ENCODE measurements at places on chromosomes 7 and 10. TPM values are rescaled to one million over a fixed set of nuclear protein-coding genes. Genes with fewer than 3 reads are reported as not detected.

CH25H gene
- not detected for total RNA-seq

DNA sequence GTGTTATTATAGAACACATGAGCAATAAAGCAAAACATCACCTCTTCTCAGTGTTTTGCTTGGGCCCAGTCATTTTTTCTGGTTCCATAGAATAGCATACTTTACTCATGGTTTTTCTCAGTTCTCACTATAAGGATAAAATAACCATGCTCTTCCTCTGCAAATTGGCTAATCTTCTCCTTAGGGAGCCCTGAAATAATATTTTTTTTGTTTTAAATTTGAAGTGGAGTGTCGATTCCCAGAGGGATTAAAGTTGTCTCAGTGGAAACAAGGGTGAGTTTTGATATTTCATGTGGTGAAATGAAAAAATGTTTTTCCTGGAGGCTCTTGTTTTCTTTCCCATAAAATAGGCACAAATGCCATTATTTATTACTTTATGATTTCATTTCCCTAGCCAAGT is 127.3 kb downstream of the NOC3L start:
- no peak overlapping the region for H3K4me3 ChIP-seq
- DNase-seq = no peak
- H3K4me1 ChIP-seq = peaks cover 46% of the 10 kb centered on the region
- peaks cover 10% of the 10 kb centered on the region for H3K27me3 ChIP-seq

CDK1 gene
- total RNA-seq = 13.1 TPM

DNA sequence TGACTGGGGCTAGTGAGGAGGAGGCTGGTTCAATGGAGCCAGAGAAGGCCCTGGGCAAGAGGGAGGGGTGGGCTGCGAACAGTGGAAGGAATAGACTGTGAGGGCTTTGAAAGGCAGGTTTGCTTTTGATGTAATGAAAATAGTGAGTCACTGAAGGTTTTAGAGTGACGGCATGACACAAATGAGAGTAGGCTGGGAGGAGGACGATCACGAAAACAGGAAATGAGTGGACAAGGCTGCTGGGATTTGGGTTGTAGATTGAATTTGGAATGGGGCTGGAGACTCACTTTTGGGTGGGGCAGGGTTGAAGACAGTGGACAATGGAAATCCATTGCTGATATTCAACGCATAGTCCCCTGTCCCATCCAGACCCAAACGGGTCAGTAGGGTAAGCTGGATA is 139.6 kb downstream of the CDH23 start:
- no peaks in the 10 kb centered on the region for H3K36me3 ChIP-seq
- H3K4me1 ChIP-seq = no peaks in the 10 kb centered on the region
- no peak for DNase-seq
- no peak overlapping the region for H3K27ac ChIP-seq

GRCh38 chr7:81430761-81431160 is 339.1 kb downstream of the HGF start:
- no peak overlapping the region for H3K27ac ChIP-seq
- peaks cover 5% of the 10 kb centered on the region for H3K4me1 ChIP-seq
- peaks cover 3% of the 10 kb centered on the region for H3K27me3 ChIP-seq
- no peak overlapping the region for H3K4me3 ChIP-seq

DNA sequence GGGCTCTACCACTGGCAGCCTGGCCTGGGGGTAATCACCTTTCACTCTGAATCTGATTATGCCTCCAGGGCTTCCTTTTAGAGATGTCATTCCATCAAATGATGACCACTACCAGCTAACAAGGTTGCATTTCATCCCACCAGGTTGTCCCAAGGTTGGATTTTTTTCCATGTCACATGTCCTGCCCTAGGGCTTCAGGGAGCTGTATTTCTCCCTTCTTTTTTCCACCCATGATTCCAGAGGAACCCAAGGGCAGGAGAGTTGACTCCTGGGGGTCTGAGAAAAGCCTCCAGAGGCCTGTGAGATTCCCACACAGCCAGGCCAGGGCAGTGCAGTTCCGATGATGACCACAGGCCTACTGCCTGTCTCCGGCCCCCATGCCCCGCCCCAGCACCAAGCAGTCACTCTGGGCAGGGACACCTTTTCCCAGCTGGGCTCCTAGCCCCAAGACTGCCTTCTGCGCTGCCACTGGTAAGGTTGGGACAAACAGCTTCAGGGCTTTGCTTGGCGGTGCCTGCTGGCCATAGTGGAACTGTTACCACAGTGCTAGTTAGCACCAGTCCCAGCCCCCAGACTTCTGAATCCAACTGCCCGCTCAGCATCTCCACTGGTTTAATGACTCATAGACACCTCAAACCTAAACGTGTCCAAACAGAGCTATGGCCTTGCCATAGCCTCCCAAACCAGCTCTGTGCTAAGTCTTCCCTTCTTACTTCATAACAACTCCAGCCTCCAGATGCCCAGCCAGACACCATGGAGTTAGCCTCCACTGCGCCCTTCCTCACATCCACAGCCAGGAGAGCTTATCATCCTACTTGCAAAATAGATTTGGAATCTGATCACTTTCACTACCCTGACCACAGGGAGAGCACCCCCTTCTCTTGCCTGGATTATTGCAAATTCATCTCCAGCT is 133.7 kb downstream of the ARHGAP22 start:
- H3K27me3 ChIP-seq = no peaks in the 10 kb centered on the region
- peaks cover 2% of the 10 kb centered on the region for H3K4me1 ChIP-seq
- H3K36me3 ChIP-seq = no peaks in the 10 kb centered on the region
- H3K27ac ChIP-seq = no peak overlapping the region
- no peak overlapping the region for H3K4me3 ChIP-seq
- peak; percentile 79 for DNase-seq

GRCh38 chr7:112080978-112081377 is 125.2 kb downstream of the DOCK4 start:
- peaks cover 65% of the 10 kb centered on the region for H3K4me1 ChIP-seq
- H3K27ac ChIP-seq = peak overlapping the region; percentile 97
- H3K36me3 ChIP-seq = no peaks in the 10 kb centered on the region
- peak overlapping the region; percentile 69 for H3K4me3 ChIP-seq
- no peaks in the 10 kb centered on the region for H3K27me3 ChIP-seq
- DNase-seq = no peak

DNA sequence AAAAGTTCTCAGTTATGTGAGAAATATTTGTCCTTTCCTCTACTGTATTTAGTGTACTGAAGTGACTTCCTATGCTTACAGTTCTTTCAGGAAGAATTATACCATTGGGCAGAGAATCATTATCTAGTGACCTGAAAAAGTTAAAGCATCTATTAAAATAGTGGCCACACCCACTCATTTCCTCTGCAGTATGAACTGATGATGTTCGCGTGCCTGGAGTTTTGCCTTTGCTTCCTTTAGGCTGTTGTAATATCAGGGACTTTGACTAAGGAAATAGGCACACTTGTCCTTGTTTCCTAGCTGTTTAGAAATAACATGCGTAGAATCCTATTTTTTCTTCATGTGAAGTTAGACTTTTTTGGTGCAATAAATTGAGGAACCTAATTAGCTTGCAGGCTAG is 100.7 kb downstream of the ZMYND11 start:
- H3K4me3 ChIP-seq = no peak overlapping the region
- peaks cover 30% of the 10 kb centered on the region for H3K36me3 ChIP-seq
- peaks cover 9% of the 10 kb centered on the region for H3K4me1 ChIP-seq
- H3K27me3 ChIP-seq = no peaks in the 10 kb centered on the region
- DNase-seq = no peak

DNA sequence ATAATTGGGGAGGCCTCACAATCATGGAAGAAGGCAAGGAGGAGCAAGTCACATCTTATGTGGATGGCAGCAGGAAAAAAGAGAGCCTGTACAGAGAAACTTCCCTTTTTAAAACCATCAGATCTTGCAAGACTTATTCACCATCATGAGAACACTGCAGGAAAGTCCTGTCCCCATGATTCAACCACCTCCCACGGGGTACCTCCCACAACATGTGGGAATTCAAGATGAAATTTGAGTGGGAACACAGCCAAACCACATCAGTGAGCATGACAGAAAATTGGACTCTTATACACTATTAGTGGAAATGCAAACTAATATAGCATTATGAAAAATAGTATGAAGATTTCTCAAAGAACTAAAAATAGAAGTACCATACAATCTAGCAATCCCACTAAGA is 271.2 kb downstream of the MAGI2 start:
- no peak overlapping the region for H3K27ac ChIP-seq
- no peak overlapping the region for H3K4me3 ChIP-seq
- H3K27me3 ChIP-seq = peaks cover 7% of the 10 kb centered on the region
- H3K4me1 ChIP-seq = peaks cover 4% of the 10 kb centered on the region
- no peaks in the 10 kb centered on the region for H3K36me3 ChIP-seq

DNA sequence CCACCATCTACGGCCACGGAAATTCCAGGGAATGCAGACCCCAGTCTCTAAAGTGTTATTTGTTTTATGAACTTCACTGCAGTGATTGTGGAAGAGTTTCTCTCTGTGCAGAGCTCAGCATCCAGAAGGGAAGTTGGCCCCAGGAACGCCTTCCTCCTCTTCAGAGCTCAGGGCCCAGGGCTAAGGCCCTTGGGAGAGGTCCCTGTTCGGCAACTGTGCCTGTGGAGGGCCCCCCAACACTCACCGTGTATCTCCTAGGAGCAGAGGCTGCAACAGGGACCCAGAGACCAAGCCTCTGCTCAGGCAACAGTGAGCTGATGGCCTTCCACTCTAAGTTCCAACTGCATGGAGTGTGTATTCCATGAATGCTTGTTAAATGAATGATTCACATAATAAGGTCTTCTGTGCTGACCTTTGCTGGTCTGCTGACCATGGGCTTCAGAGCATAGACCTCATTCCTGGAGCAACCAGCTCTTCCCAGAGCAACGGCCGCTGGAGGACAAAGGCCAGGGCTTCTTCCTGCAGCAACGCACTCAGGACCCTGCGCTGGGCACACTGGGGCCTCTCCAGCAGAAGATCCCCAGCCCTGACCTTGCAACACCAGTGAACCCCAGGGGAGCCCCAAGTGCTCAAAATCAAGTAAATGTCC is 7.7 kb downstream of the DIP2C start:
- H3K36me3 ChIP-seq = no peaks in the 10 kb centered on the region
- no peak for DNase-seq
- H3K4me1 ChIP-seq = peaks cover 57% of the 10 kb centered on the region
- no peak overlapping the region for H3K27ac ChIP-seq
- no peak overlapping the region for H3K4me3 ChIP-seq
- H3K27me3 ChIP-seq = no peaks in the 10 kb centered on the region

- DNase-seq = no peak
- no peak overlapping the region for H3K4me3 ChIP-seq
- no peaks in the 10 kb centered on the region for H3K36me3 ChIP-seq
- H3K4me1 ChIP-seq = no peaks in the 10 kb centered on the region
Measured at GRCh38 chr7:53087274-53087673, 51.8 kb downstream of the POM121L12 start.

DNA sequence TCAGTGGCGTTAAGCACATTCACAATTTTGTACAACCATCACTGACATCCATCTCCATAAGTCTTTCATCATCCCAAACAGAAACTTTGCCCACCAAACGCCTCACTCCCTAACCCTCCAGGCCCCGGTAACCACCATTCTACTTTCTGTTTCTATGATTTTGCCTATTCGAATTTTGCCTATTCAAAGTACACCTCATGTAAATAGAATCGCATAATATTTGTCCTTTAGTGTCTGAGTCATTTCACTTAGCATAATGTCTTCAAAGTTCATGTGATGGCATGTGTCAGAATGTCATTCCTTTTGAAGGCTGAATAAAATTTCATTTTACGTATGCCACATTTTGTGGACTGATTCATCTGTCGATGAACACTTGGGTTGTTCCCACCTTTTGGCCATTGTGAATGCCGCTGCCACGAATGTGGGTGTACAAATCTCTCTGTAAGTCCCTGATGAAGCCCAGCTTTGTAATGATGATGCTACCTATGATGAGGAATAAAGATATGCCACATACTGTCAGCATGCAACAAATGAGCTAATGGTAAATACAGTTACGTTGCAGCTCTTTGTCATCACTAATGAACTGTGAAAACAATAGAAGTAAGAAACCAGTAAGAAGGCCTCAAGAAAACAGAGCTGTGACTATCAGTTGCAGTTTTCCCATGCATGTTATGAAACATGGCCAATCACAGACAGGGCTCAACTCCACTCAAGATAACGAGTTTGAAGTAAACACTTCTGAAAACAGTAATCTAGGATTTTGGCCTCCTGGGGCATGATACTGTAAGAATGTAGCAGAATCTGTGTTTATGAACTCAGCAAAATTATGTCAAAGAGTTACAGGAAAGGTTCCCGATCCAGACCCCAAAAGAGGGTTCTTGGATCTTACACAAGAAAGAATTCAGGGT is 120.0 kb downstream of the ADAM12 start:
- H3K4me1 ChIP-seq = peaks cover 12% of the 10 kb centered on the region
- H3K27ac ChIP-seq = no peak overlapping the region
- H3K36me3 ChIP-seq = peaks cover 2% of the 10 kb centered on the region
- DNase-seq = no peak

AS3MT gene
- total RNA-seq = 2.7 TPM

PDK4 gene
- total RNA-seq = 0.56 TPM

DNA sequence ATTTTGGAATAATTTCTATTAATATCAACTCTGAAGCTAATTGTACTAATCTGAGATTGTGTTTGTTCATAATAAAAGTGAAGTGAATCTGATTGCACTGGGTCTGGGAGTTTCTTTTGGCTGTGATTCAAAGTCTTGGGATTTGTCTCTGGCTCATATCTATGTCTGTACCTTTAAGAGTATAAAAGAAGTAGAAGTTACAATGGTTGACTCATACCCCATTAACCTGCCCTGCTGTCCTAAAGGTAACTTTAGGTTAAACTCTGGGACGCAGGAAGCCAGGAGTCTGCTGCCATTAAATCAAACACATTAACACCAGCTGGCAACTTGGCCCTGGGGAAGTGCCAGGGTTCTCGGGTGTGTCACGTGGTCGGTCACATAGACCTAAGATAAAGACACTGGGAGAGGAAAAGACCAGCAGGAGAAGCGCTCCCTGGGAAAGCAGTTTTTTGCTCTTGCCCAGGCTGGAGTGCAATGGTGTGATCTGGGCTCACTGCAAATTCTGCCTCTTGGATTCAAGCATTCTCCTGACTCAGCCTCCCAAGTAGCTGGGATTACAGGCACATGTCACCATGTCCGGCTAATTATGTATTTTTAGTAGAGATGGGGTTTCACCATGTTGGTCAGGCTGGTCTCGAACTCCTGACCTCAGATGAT is 17.8 kb downstream of the SCD start:
- peaks cover 31% of the 10 kb centered on the region for H3K36me3 ChIP-seq
- H3K4me3 ChIP-seq = no peak overlapping the region
- H3K27me3 ChIP-seq = no peaks in the 10 kb centered on the region

- no peaks in the 10 kb centered on the region for H3K4me1 ChIP-seq
- no peaks in the 10 kb centered on the region for H3K27me3 ChIP-seq
- H3K4me3 ChIP-seq = no peak overlapping the region
- no peak overlapping the region for H3K27ac ChIP-seq
- no peak for DNase-seq
Measured at GRCh38 chr7:133784486-133785001, 342.6 kb upstream of the LRGUK start.
